CD14-positive monocyte (primary cell): ENCODE measurements at places on chromosomes 4 and X.

GRCh38 chr4:109548655-109549054, 11.4 kb upstream of the MCUB start:
- peak; percentile 95 for DNase-seq

DNA sequence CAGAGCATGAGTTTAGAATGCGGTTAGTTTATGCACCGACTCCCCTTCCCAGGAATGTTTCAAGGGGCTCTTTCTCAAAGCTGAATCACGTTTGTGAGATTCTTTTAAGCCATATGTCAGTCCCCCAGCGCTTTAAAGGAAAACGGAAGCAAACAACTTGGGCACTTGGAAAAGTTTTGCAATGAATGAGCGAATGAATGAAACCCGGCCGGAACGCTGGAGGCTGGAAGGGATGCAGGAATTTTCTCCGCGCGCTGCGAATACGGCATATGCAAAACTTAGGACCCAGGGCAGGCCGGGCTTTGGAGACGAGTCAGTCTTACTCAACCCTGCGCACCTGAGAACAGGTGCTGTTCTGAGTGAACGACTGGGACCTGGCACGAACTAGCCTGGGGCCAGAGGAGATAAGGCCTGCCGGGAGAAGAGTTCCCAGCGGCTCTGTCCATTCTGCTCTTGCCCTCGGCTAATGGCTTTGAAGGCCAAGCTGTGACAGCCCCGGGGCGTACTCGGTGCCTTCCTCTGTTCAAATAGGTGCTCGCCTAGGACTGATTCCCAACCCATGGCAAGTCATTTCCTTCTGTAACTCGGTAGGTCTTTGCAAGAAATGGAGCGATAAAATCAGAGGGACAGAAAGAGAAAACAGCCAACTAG, 743 bp upstream of the NRK start:
- DNase-seq, result no peak

- DNase-seq, result no peak
These were observed 73.5 kb downstream of the MSN start for GRCh38 chrX:65740909-65741308.

- DNase-seq, result no peak
These were observed 298.4 kb upstream of the MAOA start for GRCh38 chrX:43357741-43358140.

- no peak for DNase-seq
These were observed 171.0 kb upstream of the PPP1R2C start for GRCh38 chrX:42948723-42949657.

DNA sequence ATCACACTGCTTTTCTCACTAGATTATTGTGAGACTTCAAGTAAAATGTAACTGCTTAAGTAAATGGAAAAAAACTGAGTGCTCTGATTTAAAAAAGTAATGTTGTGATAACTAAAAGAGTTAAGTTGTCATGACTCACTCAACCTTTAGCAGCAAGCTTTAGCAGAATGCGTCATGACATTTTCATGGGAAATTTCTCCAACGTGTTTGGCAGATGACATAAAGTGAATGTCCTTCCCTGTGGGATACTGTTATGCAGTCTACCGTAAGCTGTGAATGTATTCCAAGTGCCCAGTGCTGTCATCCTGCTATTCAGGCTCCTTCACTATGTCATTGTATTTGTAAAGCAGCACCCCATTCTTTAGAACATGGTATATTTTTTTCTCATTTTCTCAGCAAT, 136.2 kb downstream of the CPXCR1 start:
- no peak for DNase-seq

GRCh38 chrX:152884171-152884570, 13.7 kb upstream of the ZNF185 start:
- DNase-seq, result no peak

- DNase-seq, result no peak
These were observed 2.0 kb upstream of the NYX start for GRCh38 chrX:41445171-41445570.

- DNase-seq, result no peak
These were observed 8.7 kb downstream of the PYURF start for GRCh38 chr4:88514557-88515511.

DNA sequence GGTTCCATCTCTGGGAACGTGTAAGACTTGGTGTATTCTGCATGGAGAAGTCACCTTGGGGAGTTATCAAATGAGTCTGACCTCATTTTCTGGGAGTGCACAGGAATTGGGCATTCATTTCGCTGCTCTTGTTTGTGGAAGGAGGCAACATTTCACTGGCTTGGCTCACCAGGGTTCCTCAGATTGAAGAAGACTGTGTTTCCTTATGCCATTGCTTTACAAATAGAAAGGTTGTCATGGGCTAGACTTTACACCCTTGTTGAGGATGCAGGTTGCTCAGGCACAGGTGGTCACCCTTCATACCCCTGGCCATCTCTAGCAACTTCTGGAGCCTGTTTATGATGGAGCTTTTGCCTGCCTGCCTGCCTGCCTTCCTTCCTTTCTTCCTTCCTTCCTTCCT, 114.4 kb downstream of the AASDH start:
- DNase-seq, result no peak

- DNase-seq, result no peak
These were observed 12.4 kb upstream of the LONRF3 start for GRCh38 chrX:118961866-118962560.
